ENCODE measurements at places on chromosomes 4 and X. TPM values are rescaled to one million over a fixed set of nuclear protein-coding genes. Genes with fewer than 3 reads are reported as not detected.
A peak's percentile ranks its signal among the peaks of the same experiment; 100 is the strongest.

The MTCP1 gene
- total RNA-seq = 0.43 TPM

GRCh38 chr4:152779513-152780266 lies at the start of the genes ARFIP1 and TIGD4:
Gene ARFIP1, plus strand, starts transcription at chr4:152779954. Its CDS starts 49,680 bp downstream, at chr4:152829634.
Gene TIGD4, minus strand, starts transcription at chr4:152779730. Its CDS starts 8,726 bp downstream, at chr4:152771004.
- no peaks in the 10 kb centered on the region for H3K36me3 ChIP-seq
- no peaks in the 10 kb centered on the region for H3K27me3 ChIP-seq
- peak within 1 kb of the TSS; percentile 71 for H3K4me3 ChIP-seq
- peak; percentile 97 for DNase-seq
- H3K4me1 ChIP-seq = peaks cover 17% of the 10 kb centered on the region

- no peaks in the 10 kb centered on the region for H3K27me3 ChIP-seq
- no peak overlapping the region for H3K4me3 ChIP-seq
- H3K27ac ChIP-seq = peak overlapping the region; percentile 26
- H3K4me1 ChIP-seq = no peaks in the 10 kb centered on the region
These were observed 77.7 kb downstream of the NFKB1 start for GRCh38 chr4:102578819-102579218.

The GAGE12J gene
- total RNA-seq = not detected

GRCh38 chrX:74434336-74434735 lies 13.0 kb downstream of the SLC16A2 start:
- H3K4me1 ChIP-seq = no peaks in the 10 kb centered on the region
- H3K27ac ChIP-seq = no peak overlapping the region
- H3K36me3 ChIP-seq = no peaks in the 10 kb centered on the region
- no peak for DNase-seq
- H3K4me3 ChIP-seq = no peak overlapping the region
- no peaks in the 10 kb centered on the region for H3K27me3 ChIP-seq

The SRPK3 gene
- total RNA-seq = 19.4 TPM

DNA sequence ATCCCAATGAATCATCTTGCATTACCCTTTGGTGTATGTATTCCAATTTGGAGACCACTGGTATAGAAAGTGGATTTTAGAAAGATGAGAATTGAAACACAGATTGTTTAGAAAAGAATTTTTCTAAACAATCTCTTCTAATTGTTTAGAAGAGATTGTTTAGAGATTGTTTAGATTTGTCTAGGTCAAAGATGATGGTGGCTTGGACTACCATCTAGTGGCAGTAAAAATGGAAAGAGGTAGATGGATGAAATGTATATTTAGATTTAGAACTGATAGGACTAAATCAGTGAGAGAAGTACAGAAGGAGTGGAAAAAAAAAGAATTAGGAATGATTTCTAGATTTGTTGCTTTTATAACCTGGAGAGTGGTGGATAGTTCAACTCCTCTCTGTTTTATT lies 70.6 kb downstream of the ARSJ start:
- DNase-seq = no peak
- H3K27me3 ChIP-seq = no peaks in the 10 kb centered on the region
- no peak overlapping the region for H3K4me3 ChIP-seq
- no peaks in the 10 kb centered on the region for H3K36me3 ChIP-seq

GRCh38 chr4:1385373-1386340 lies 20.6 kb downstream of the NKX1-1 start:
- no peaks in the 10 kb centered on the region for H3K27me3 ChIP-seq
- H3K4me3 ChIP-seq = no peak overlapping the region
- H3K27ac ChIP-seq = no peak overlapping the region
- H3K4me1 ChIP-seq = no peaks in the 10 kb centered on the region
- DNase-seq = no peak

GRCh38 chr4:79173186-79173585 lies 152.7 kb downstream of the NAA11 start:
- no peak overlapping the region for H3K4me3 ChIP-seq
- DNase-seq = no peak
- H3K4me1 ChIP-seq = no peaks in the 10 kb centered on the region
- no peak overlapping the region for H3K27ac ChIP-seq
- no peaks in the 10 kb centered on the region for H3K36me3 ChIP-seq

The EPHA5 gene
- 9.8 TPM for total RNA-seq

The SMPX gene
- total RNA-seq = 403 TPM

The ABCG2 gene
- 2.9 TPM for total RNA-seq

GRCh38 chr4:55215087-55215486 lies 89.7 kb upstream of the KDR start:
- no peak overlapping the region for H3K27ac ChIP-seq
- DNase-seq = no peak
- H3K4me1 ChIP-seq = no peaks in the 10 kb centered on the region

The SASH3 gene
- 8.3 TPM for total RNA-seq

GRCh38 chr4:165234766-165235165 lies 27.4 kb downstream of the KLHL2 start:
- no peaks in the 10 kb centered on the region for H3K27me3 ChIP-seq
- H3K4me3 ChIP-seq = no peak overlapping the region
- DNase-seq = no peak
- no peaks in the 10 kb centered on the region for H3K36me3 ChIP-seq
- no peaks in the 10 kb centered on the region for H3K4me1 ChIP-seq
- H3K27ac ChIP-seq = no peak overlapping the region

GRCh38 chrX:40501164-40501855 lies 79.5 kb upstream of the ATP6AP2 start:
- no peaks in the 10 kb centered on the region for H3K27me3 ChIP-seq
- H3K36me3 ChIP-seq = no peaks in the 10 kb centered on the region
- DNase-seq = no peak
- no peaks in the 10 kb centered on the region for H3K4me1 ChIP-seq
- H3K4me3 ChIP-seq = no peak overlapping the region

- peak; percentile 82 for DNase-seq
- H3K27me3 ChIP-seq = no peaks in the 10 kb centered on the region
- H3K27ac ChIP-seq = peak overlapping the region; percentile 86
- H3K36me3 ChIP-seq = no peaks in the 10 kb centered on the region
These were observed 82.2 kb downstream of the STOX2 start for GRCh38 chr4:183986971-183987946.
